H4 (cell line): ENCODE measurements at places on chromosomes 5 and 9. TPM values are rescaled to one million over a fixed set of nuclear protein-coding genes. Genes with fewer than 3 reads are reported as not detected.

MARCOL gene
- total RNA-seq = not detected in 2 replicates

ZBED3 gene
- 0.90 and 1.3 TPM in 2 replicates for total RNA-seq

RFX3 gene
- total RNA-seq = 0.60 and 2.1 TPM in 2 replicates

VLDLR gene
- 4.9 and 7.8 TPM in 2 replicates for total RNA-seq

SMARCA2 gene
- 22.3 and 26.7 TPM in 2 replicates for total RNA-seq

DNA sequence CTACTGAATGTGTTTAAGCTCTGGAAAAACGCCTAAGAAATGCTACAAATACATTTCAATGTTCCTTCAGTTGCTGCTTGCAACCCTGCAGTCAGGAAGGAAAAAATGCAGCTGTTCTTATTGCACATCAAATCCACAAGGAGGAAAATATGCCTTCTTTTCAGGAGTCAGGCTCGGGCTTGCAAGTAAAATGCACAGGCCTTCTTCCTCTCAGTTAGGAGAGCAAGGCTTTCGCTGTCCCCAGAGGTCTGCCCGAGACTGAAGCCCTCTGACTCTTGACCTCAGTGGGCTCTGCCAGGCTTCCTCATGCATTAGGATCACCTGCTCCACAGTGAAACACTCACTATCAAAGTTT is 899 bp upstream of the SHC3 start:
- DNase-seq = no peak

DNA sequence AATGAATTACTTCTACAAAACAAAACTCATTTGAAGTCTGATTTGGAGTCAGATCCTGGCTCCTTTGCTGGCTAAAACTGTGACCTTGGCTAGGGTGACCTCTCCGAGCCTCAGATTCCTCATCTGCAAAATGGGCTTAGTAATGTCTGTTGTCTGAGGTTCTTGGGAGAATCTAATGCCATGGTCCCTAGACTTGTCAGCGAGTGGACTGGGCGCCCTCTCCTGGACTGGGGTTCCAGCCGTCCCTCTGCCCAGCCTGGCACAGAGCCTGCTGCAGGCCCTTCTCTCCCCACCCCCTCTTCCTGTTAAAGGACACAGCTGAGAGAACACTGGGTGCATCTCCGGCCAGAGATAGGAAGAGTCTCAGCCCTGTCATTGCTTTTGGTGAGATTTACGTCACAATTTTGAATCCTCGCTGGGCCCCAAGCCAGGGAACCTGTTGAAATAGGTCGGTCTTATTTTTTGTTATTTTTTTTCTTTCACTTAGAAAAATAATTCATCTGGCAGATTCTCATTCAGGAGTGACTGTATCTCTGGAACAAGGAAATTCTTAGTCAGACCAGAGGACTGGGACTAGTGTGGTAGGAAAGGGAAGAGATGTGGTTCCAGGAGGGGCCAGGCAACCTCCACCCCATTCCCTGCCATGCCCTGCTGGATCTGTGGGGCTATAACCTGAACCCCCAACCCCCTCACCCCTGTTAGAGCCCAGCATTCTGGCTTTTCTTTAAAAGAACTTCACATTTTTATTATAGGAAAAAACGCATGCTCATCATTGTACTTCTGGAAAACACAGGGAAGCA is 48.2 kb upstream of the RPL26L1 start:
- DNase-seq = peak; percentile 61

DNA sequence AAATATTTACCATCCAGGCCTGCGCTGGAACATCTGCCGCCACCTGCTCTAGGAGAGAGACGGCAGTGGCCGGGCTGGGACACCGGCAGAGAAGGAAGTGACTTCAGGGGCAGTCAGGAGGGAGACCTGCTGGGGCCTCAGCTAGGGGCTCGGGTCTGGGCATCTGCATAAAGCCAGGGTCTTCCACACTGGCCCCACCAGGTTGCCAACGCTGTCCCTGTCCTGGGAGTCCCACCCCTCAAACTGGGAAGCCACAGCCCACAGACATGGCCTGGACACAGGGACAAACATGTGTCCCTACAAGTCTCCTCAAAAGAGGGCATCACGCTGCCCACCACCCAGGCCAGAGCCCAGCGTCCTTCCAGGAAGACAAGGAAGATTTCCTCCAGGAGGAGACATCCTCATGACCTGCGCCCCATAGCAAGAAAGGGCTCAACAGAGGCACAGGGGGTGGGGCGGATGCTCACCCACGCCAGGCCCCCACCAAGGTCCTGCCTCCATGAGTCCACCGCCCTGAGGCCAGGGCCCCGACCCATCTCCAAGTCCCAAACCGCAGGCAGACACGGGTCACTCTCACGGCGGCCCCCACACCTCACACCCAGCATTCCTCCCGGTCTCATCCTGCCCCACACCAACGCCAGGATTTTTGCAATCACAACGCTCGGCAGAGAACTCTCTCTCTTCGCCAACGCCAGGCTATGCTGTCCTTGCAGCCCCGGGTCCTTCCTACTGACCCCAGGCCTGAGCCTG is 9.0 kb downstream of the VAV2 start:
- no peak for DNase-seq

- no peak for DNase-seq
Observed at GRCh38 chr9:78236551-78236910, 656 bp downstream of the CEP78 start.

GRCh38 chr5:87526131-87526530 is 113.4 kb upstream of the CCNH start:
- DNase-seq = no peak

GRCh38 chr5:151037561-151038411 is 17.4 kb downstream of the GPX3 start:
- peak; percentile 27 for DNase-seq
